Astrocyte of the spinal cord (primary cell): ENCODE measurements at places on chromosomes 3 and 15.
A peak's percentile ranks its signal among the peaks of the same experiment; 100 is the strongest.

DNA sequence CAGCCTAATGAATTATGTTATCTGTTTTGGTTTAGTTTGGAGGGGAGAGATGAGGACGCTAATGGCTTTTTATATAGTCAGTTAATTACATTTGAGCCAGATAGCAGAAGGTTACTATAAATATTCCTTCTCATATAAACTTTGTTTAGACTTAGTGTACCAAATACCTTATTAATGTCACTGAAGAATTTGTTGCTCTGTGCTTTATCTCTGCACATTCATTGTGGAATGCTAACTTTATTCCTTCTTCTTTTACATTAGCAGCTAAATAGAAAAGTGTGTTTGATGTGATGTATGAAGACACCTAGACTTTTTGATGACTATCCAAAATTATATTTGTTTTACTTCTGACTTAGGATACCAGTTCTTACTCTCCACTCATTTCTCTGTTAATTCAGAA, 105.2 kb downstream of the EPHA3 start:
- DNase-seq, result no peak

DNA sequence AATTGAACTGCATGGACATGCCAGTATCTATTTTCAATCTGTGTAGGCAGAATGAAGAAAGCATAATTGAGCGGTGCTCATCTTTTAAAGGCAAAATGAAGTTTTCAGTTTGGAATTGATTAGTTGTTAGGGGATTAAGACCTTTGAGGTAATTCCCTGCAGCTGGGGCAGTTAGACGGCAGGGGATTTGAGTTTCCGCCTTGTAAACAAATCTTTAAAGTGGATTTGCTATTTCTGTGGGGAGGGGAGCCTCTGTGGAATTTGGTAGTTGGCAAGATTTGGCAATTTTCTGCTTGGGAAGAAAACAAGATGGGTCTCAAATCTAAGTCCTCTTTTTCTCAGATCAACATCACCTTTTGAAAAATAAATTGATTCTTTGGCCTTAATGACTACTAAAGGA, 212.5 kb upstream of the CNTN6 start:
- DNase-seq, result no peak

DNA sequence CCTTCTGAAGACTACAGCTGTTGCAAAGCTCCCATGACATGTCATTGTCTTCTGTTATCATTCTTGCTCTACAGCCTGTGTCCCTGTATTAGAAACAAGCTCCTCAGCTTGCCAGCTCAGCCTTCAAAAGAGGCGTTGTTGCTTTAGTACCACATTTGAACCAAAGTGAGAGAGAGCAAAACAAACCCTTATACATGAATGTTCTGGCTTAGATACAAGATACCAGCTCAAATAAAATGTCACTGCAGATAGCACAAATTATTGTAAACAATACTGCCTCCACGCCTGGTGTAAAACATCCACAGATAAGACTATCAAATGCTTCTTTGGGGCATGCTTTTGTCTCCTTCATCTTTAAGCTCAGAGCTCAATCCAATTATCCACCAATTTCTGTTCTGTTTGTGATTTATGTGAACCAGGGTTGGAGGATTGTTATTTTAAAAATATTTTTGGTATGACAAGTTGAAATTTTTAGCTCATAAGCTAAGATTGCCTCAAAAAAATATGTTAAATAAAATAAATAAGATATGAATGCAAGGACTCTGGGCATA, 403.6 kb upstream of the CDIN1 start:
- DNase-seq, result no peak

DNA sequence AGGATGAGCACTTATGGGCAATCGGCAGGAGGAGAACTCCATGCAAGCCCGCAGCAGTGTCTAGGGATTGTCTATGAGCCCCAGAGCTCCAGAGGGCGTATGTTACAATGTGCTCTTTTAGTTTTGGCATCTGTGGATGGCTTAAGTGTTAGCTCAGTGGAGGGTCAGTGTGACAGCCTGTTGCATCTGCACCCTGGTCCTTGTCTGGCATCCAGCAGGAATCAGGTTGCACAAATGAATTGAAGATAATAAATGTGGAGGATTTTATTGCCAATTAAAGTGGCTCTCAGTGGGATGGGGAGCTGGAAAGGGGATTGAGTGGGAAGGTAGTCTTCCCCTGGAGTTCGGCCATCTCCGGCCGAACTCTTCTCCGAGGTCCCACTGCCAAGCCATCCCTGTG, 11.8 kb upstream of the PRICKLE2 start:
- no peak for DNase-seq

GRCh38 chr3:126126811-126127431, 43.0 kb upstream of the SLC41A3 start:
- DNase-seq, result no peak

DNA sequence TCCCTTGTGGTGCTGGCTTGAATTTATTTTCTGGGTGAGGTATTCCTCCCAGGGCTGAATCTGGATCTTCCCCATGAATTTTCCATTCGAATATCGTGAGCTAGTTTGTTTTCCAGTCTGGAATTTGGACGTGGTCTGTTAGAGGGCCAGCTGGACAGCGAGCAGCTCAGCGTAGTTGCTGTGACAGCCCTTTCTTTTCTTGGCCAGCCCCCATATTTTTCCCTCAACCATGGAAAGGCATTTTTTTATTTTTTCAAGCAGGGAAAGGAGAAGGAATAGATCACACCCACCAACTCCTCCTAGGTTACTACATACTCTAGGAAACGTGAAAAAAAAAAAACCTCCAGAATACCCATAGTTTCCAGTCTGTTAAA, 152.0 kb downstream of the KLHL25 start:
- peak; percentile 59 for DNase-seq

- DNase-seq, result peak; percentile 71
These were observed 30.7 kb upstream of the WDR49 start for GRCh38 chr3:167684388-167684993.

DNA sequence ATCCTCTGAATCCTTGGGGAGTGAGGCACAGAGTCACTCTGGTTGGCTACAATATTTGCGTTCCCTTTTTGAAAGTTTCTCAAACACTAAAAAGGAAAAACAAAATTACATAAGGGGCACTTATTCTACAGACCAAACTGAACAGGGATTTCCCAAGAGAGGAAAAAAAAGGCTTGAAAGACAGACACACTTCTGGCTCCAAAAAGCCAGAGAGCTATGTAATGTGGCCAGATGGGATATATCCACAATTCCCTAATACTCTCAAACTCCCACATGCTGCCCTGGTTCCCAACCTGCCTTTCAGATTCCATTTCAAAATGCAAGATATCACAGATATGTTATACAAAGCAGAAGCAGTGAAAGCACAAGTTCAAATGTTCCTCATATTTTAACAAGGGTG, 1.6 kb downstream of the FRMD4B start:
- DNase-seq, result no peak

DNA sequence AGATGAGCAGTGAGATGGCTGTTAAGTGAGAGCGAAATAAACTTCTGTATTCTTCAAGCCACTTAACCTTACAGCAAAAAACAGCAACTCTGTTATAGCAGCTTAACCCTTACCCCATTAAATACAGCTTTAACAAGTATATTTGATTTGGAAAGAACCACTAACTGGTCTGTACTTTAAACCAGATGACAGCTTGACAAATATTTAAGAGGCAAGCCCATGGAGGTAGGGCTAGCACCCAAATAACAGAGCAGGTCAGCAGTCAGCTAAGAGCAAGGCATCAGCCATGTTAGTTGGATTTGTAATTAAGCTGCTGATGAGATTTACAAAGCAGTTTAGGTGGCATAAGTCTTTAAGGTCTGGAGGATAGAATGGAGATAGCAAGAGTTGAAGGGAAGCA, 3.5 kb downstream of the LZTFL1 start:
- no peak for DNase-seq

- no peak for DNase-seq
These were observed 209.9 kb upstream of the SLC2A2 start for GRCh38 chr3:171236265-171237008.

DNA sequence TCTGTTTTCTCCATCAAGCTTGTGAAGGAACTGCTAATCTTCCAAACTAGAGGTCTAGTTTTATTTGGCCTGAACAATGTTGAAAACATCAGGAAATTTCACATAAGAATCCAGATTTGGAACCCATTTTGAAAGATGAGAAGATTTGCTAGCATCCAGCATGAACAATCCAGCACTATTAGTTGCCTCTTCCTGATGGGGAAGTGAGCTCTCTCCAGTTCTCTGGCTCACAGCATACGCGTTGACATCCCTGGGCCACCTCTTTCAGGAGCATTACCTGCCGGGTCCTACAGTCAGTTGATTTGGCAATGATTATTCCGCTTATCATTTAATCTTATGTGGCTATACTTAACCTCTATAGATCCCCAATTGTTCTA, 10.9 kb downstream of the GPR87 start:
- no peak for DNase-seq

DNA sequence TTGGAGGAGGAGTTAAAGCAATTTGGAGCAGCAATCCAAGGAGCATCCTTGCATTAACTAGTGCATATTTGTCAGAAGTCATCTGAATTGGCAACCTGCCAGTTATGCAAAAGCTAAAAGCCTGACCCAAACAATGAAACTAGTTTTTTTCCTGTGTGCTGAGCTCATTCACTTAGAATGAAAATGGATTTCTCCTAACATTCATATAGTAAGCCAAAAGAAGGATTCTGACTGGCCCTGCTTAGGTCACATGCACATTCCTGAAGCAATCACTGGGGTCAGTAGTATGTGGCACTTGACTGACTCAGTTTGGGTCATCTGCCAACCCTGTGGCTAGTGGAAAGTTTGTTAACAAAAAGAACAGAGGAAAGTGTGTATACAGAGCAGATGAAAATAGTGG, 30.5 kb downstream of the OXSM start:
- peak; percentile 94 for DNase-seq

DNA sequence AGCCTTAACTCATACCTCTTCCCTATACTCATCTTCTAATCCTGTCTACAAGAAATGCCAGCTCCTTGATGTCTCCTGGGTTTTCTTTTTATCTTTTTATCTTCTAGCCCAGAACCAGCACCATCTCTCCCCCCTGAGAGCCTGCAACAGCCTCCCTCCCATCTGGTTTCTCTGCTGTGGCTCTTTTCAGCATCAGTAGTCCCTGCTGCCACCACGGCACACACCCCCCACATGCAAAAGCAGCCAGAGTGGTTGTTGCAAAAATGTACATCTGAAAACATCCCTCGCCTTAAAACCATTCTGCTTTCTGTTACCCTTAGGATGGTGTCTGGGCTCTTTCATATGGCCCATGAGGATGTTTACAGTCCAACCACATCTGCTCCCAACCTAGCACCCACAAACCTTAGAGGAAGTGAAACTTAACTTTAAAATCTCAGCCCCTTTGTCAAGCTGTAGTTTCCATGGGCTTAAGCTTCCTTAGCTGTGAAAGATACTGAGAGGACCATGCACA, 775 bp downstream of the TTC21A start:
- DNase-seq, result no peak

DNA sequence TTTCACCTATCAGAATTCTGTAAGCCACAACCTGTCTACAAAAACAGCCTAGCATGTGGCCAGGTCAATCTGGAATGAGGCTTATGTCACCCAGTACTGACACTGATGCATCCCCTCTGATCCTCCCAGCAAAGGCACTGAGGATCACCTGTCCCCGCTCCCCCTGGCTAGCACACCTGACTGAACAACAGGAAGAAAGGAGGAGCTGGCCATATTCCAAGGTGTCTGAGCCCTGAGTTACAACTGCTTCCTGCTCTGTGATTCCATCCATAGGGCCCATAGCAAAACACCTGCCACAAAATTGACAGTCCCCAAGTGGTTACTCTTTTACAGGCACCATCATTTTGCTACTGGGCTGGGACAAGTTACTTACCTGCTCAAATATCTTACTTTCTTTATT, 555.5 kb upstream of the CFAP20DC start:
- DNase-seq, result no peak

- no peak for DNase-seq
These were observed 280.5 kb downstream of the GAP43 start for GRCh38 chr3:115903843-115904242.

DNA sequence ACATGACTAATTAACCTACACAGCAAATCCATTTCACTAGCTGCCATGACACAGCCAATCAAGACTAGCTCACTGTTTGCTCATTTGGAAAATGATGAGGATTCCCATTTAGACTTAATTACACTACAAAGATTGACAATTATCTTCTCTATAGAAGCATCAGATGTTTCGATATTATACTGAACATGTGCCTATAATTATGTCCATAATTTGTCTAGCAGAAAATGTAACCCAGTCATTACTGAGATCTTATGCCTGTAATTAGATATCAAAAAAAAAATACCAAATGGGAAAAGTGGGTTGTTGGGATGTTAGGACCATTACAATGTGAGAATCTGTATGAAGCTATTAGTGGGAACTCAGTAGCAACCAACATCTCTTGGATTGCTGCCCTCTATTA, 344.2 kb upstream of the MCTP2 start:
- no peak for DNase-seq

DNA sequence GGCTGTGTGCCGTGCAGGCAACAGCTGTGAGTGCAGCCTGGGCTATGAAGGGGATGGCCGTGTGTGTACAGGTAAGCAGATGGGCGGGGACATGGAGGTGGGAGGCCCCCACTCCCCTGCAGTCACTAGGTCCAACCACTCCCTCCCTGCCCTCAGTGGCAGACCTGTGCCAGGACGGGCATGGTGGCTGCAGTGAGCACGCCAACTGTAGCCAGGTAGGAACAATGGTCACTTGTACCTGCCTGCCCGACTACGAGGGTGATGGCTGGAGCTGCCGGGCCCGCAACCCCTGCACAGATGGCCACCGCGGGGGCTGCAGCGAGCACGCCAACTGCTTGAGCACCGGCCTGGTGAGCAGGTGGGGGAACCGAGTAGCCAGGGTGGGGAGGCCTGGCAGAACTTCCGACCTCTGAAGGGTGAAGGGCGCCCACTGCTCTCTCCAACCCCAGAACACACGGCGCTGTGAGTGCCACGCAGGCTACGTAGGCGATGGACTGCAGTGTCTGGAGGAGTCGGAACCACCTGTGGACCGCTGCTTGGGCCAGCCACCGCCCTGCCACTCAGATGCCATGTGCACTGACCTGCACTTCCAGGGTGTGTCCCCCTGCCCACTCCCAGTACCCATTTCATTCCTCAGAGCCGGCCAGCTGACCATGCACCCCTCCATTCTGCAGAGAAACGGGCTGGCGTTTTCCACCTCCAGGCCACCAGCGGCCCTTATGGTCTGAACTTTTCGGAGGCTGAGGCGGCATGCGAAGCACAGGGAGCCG, 11.6 kb downstream of the NT5DC2 start:
- DNase-seq, result no peak

DNA sequence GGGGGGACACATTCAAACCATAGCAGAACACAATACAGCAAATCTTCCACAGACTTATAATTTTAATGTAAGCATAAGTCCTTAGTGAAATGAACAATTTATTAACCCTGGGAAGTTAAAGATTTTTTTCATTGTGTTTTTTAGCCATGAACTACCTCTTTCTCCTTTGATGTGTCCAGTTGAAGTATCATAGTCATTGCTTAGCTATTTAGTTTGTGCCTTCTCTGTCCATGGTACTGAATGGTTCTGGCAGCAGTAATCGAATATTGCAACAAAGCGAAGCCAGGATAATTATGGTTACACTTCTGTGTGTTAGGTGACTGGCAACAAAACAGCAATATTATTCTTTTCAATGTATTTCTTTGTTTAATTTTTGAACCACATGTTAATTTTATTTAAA, 403.0 kb upstream of the ONECUT1 start:
- peak; percentile 9 for DNase-seq
